Stimulated activated CD4-positive, alpha-beta T cell treated with anti-CD3 and anti-CD28 coated beads, Interleukin-15, amount 100 ng/mL, for 1 hour (primary cell): ENCODE measurements at places on chromosomes 2 and 18.

- DNase-seq = no peak
Observed at GRCh38 chr2:6454286-6454990, 411.3 kb downstream of the CMPK2 start.

GRCh38 chr2:157784823-157785175 lies 91.3 kb downstream of the ACVR1 start:
- no peak for DNase-seq

- no peak for DNase-seq
Observed at GRCh38 chr18:79616651-79617510, 62.7 kb upstream of the CTDP1 start.

DNA sequence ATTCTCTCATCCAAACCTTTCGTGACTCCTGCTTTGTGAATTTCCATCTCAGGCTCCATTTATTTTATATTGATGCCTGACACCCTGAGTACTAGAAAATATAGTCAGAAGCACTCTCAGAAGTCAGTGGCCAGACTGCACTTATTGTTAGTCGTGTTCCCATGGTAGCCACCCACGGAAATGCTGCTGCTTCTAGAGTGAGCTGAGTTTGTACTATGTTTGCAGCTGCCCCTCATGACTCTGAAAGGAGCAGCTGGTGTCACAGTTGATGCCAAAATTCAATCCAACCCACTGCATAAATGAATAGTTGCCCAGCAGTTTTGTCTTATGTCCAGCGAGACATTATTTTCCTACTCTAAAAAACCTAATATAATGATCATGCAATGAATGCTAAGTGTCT lies 265.2 kb upstream of the SPHKAP start:
- DNase-seq = no peak

DNA sequence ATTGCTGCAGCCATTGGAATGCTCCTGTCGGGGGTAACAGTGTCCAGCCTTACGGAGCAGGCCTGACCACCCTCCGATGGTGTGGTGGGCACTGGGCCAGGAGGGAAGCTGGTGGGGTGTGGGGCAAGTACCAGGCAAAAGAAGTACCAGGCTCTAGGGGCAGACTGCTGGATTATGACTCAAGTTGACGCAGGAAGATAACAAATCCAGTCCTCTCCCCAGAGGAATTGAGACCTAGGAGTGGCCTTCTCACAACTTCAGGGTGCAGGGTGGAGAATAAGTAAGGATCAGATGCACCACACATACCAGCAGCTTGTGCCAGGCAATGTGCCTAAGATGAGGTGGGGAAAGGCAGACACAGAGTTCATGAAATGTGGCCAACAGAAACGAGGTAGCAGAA lies 37.9 kb downstream of the SEMA4F start:
- no peak for DNase-seq

- DNase-seq = no peak
Observed at GRCh38 chr2:181393472-181393871, 63.7 kb upstream of the ITGA4 start.

GRCh38 chr2:139079311-139079710 lies 299.1 kb upstream of the NXPH2 start:
- no peak for DNase-seq

DNA sequence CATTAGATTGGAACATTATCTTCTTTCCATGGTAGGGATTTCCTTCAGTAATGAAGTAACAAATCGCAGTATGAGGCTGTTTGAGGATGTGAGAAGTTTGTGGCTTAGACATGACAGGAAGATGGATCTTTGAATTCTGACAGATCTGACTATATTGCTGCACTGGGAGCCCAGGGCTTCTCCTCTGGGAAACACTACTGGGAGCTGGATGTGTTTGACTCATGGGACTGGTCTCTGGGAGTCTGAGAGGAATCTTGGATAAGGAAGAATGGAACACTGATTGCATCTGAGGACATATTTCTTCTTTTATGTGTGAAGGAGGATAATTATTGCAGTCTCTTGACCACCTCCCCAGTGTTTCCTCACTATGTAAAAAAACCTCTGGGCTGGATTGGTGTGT lies 77.2 kb upstream of the ST6GAL2 start:
- no peak for DNase-seq

DNA sequence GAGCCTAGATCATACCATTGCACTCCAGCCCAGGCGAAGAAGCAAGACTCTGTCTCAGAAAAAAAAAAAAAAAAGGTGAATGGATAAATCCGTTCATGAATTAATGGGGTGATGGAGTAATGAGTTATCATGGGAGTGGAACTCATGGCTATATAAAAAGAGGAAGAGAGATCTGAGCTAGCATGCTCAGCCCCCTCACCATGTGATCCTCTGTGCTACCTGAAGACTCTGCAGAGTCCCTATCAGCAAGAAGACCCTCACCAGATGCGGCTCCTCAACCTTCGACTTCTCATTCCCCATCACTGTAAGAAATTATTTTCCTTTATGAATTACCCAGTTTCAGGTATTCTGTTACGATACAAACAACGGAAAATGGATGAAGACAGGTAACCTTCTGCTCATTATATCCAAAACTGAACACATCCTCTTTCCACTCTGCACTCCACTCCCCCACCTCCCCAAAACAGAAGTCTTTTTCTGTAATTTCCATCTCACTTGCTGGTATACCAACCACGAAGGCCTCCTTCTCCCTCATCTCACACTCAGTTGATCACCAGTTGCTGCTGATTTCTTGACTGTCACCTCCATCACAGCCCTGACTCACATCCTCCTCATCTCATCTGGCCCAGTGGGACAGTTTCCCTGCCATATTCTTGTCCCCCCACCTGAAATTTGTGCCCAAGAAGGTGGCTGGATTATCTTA lies 8.8 kb downstream of the RETREG2 start:
- DNase-seq = no peak

DNA sequence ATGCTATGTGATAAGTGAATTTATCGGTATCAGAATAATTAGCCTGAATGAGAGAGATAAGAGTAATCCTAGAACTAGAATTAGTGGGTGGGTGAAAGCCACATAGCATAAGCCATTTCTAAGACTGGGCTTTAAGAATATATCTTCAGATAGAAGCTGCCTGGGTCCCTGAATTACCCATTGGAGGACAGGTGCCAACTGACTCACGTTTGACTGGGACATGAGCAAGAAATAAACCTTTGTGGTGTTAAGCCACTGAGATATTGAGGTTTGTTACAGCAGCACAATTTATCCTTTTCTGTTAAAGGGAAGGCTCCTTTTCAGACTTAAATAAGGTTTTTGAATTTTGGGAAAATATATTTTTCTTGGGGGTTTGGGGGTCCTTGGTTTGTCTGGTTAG lies 95.9 kb downstream of the POLE4 start:
- DNase-seq = no peak

DNA sequence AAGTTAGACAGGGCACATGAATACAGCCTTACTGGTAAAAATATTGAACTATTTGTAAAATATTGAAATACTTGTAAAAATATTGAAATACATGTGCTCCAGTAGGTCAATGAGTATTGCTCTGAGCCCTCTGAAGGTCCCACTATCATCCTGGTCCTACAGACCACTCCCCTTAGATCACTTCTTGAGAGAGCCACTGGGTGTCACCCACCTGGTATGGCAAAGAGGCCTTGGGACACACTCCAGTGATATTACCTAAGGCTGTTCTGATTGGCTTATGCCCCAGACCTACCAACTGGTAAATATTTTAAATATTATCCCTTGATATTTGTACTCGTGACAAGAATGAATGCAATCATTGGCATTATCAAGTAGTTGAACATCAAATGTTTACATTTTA lies 5.0 kb downstream of the THSD7B start:
- DNase-seq = no peak

GRCh38 chr2:200795028-200795440 lies 16.7 kb upstream of the BZW1 start:
- DNase-seq = no peak

DNA sequence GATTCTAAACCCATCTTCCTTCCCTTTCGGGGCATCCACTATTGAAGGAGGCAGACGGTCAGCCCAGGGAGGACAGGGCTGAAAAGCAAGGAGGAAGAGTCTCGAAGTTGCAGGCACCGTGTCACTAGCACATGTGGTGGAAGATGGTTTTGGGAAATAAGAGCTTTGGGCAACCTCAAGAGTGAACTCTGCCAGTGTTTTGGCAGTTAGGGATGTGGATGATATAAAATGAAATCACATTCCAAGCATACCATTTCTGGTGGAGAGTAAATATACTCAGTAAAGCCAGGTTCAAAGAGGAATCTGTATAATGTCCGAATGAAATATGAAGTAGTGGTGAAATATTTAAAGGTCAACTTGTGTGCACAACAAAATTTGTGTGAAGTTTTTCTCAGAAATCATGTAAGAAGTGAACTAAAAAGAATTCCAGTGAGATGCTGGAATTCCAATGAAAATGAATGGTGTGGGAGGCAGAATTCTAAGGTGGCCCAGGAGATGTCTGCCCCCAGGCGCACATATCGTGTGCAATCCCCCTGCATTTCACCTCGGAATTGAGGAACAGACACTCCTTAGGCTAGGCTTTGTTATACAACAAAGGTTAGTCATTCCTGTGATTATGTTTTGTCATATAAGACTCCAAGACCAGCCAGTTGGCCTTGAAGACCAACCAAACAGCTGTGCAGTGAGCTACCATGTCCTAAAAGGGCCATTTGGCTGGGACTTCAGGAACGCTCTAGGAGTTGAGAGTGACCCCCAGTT lies 147.1 kb downstream of the SH3BP4 start:
- no peak for DNase-seq

DNA sequence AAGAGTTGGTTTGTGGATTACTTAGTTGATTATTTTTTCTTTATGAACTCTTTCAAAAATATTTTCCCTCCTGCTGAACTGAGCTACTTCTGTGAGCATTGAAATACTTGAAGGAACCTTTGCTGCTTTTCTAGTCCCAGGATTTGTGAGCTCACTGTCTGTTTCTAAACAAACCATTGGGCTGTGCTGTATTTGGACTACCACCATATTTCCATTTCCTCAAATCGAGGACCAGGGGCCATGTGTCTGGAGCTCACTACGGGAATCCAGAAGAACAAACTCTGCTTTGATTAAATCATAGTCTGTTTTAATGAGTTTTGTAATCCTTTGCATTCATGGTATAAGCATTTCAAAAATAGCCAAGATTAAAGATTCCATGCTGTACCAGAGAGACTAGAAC lies 1.3 kb downstream of the MRPL33 start:
- DNase-seq = no peak

DNA sequence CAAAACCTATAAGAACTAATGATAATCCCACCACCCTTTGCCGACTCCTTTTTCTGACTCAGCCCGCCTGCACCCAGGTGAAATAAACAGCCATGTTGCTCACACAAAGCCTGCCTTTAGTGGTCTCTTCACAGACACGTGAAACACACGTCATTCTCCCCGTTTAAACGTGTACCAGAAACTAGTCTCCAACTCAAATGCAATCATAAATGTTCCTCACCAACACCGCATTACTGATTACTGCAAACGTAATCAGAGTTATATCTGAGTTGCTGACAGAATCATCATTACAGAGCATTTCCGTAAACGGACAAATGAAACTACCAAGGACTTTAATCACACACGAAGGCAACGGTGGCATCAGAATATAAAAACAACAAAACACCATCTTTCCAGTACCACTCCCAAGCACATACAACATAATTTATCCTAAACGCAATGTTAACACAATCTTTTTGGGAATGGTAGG lies 1.9 kb downstream of the CLK1 start:
- DNase-seq = peak; percentile 15

- DNase-seq = no peak
Observed at GRCh38 chr2:228227466-228227865, 46.0 kb upstream of the SPHKAP start.

DNA sequence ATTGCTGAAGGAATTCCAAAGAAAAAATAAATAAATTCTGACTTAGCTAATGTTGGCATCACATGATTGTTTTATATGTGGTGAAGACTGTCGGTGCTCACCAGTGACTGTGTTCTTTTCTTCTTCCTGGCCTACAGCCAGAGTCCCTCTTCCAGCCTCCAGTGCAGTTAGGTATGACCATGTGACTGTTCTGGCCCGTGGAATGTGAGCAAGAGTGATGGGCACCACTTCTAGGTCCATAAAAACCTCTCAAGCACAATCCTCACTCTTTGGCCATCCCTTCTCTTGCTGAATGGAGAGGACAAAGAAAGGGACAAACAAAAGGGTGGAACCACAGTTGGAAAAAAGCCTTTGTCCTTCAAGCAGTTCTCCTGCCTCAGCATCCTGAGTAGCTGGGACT lies 39.0 kb upstream of the BMPR2 start:
- no peak for DNase-seq

GRCh38 chr2:170716851-170717598 lies 1.9 kb downstream of the SP5 start:
- no peak for DNase-seq

DNA sequence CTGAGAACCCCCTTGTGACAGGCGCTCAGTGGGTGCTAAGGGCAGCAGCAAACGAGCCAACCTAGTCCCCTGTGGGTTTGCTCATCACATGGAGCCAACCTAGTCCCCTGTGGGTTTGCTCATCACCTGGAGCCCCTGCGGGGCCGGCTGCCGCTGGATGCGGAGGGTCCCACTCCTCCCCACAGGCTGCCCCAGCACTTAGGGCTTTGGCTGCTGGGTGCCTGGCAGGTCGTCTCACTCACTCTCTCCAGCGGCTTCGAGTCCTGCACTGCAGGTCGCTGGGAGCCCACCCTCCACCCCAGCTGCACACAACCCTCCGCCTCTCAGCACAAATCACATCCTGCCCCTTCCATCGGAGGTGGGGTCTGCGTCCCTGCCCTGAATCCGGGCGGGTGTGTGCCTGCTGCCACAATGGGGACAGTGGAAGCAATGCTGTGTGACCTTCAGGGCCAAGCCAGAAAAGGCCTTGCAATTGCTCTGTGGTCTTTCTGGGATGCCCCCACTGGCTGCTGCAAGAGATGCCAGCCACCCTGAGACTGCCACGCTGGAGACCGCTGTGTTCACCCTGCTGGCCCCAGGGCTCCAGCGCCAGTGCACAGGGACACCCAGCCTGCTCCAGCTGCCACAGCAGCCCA lies 248.1 kb upstream of the SALL3 start:
- DNase-seq = no peak

GRCh38 chr2:10228611-10229365 lies 73.9 kb upstream of the HPCAL1 start:
- no peak for DNase-seq

- DNase-seq = no peak
Observed at GRCh38 chr2:84875213-84875560, 5.7 kb downstream of the TRABD2A start.

GRCh38 chr2:128818704-128819491 lies 500.2 kb upstream of the HS6ST1 start:
- no peak for DNase-seq
